ENCODE measurements at places on chromosomes 5 and 9.

DNA sequence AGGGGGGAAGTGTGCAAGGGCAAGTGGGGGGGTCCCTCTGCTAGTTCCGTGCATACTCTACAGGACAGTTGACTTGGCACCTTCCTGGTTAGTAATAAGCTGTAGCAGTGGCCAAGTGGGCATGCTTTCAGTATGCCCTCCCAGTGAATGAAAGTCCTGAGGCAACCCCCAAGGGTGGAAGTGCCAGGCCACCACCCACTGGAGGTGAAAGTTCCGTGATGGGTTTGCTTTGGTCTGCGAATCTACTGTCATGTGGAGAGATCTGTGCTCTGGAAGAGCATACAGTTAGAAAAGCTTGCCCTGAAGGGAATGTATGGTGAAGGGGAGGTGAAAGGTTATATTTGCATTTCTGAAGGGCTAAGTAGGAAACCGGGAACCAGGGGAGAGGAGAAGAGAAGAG lies 10.3 kb downstream of the FXN start:
- DNase-seq, result no peak

DNA sequence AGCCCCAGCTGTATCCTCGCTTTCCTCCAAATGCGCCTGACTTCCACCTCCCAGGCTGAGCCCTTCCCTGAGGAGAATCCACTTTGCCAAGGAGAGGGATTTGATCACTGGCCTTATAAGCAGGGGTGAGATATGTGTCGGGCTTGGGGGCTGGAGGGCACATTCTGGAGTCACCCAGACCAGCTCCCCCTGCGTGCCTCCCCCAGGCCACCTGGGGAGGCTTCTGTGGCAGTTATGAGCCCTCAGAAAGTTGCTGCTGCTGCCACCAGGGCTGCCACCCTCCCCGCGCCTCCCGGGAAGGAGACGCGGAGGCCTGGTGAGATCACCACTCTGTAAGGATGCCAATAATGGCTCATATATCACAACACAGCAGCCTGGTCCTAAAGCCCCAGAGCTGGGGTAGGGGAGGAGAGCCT lies 211.5 kb downstream of the PAPPA start:
- DNase-seq, result no peak

DNA sequence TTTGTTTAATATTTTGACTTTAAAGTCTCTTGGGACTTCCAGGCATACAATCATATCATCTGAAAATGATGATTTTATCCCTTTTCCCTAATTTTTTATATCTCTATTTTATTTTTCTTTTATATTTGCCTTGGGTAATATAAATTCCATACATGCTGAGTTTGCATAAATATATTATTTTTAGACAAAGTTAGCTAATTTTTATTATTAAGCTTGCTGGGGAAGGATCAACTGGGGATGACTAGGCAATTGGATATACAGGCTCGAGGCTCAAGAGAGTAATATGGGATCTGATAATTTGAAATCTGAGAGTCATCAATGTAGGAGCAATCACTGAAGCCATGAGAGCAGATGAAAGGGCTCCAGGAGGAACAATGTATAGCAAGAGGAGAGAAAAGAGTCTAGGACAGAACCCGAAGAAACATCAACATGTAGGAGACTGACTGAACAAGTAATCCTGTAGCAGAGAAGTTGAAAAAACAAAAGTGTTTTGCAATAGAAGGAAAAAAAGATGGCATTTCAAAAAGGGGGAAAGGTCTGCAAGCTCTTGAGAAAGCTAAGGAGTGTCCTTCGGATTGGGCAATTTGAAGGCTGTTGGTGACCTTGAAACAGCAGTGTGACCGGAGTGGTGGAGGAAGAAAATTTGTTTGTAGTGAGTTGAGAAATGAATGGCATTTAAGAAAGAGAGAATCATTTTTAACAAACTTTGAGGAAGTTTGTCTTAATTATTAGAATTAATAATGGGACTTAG lies 17.0 kb upstream of the RHOBTB3 start:
- DNase-seq, result no peak

- DNase-seq, result no peak
Observed at GRCh38 chr9:5920860-5921328, 30.2 kb downstream of the MLANA start.

GRCh38 chr5:118447350-118447749 lies 541.0 kb downstream of the DTWD2 start:
- DNase-seq, result no peak

DNA sequence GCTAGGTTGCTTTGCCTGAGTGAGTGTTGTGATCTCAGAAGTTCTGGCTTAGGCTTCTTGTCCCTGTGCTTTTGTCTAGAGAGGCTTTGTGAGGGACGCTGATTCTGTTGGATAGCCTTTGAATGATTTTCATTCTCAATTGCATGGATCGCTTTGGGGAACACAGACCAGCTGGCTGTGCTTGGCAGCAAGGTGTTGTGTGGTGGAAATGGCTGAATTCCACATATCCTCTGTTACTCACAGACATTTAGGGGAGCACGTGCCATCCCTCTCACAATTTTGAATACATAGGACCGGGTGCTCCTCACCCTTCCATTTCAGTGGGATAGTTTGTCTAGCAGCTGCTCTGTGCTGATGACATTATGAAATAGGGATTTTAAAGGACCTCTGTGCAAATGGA lies 76.2 kb downstream of the IQGAP2 start:
- no peak for DNase-seq

DNA sequence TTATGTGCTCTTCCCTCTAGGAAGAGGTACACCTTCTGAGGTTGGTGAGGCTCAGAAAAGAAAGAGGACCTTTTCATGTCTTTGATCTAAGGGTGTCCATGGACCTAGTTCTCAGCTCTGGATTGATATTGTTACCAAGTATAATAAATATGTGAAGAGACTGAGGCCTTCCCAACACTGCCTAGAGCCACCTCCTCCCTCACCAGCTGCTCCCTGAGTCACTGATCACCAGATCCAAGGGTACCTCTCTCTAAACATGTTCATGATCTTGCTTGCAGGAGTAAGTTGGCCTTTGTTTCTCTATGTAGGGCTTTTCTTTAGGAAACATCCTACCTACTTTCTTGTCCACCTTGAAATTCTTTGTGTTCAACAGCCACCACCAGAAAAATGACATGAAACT lies 218.8 kb upstream of the ADRA1B start:
- no peak for DNase-seq

Data from stimulated activated CD8-positive, alpha-beta memory T cell treated with anti-CD3 and anti-CD28 coated beads, Interleukin-4, amount 100 ng/mL, for 48 hours (primary cell).